Mesothelial cell of epicardium (in vitro differentiated cells): ENCODE measurements at places on chromosomes 11 and 22.
A peak's percentile ranks its signal among the peaks of the same experiment; 100 is the strongest.

- peak overlapping the region; percentile 62 for H3K4me3 ChIP-seq
- peak; percentile 74 for DNase-seq
- no peaks in the 10 kb centered on the region for H3K27me3 ChIP-seq
- H3K36me3 ChIP-seq: peaks cover 2% of the 10 kb centered on the region
- H3K27ac ChIP-seq: peak overlapping the region; percentile 41
- H3K4me1 ChIP-seq: peaks cover 8% of the 10 kb centered on the region
Measured at GRCh38 chr22:30634471-30635233, 929 bp upstream of the SLC35E4 start.

GRCh38 chr11:925158-925495, 543 bp upstream of the AP2A2 start:
- no peak overlapping the region for H3K4me3 ChIP-seq
- peaks cover 17% of the 10 kb centered on the region for H3K4me1 ChIP-seq
- no peaks in the 10 kb centered on the region for H3K27me3 ChIP-seq
- H3K27ac ChIP-seq: no peak overlapping the region

- no peak overlapping the region for H3K27ac ChIP-seq
- H3K27me3 ChIP-seq: peaks cover 8% of the 10 kb centered on the region
- H3K4me3 ChIP-seq: no peak overlapping the region
- H3K4me1 ChIP-seq: no peaks in the 10 kb centered on the region
- no peak for DNase-seq
- no peaks in the 10 kb centered on the region for H3K36me3 ChIP-seq
Measured at GRCh38 chr11:123006860-123007542, 25.4 kb upstream of the BSX start.

- H3K4me1 ChIP-seq: no peaks in the 10 kb centered on the region
- H3K27ac ChIP-seq: no peak overlapping the region
- no peak overlapping the region for H3K4me3 ChIP-seq
- no peaks in the 10 kb centered on the region for H3K36me3 ChIP-seq
- DNase-seq: no peak
Measured at GRCh38 chr11:60164550-60165075, 18.3 kb downstream of the MS4A6A start.

DNA sequence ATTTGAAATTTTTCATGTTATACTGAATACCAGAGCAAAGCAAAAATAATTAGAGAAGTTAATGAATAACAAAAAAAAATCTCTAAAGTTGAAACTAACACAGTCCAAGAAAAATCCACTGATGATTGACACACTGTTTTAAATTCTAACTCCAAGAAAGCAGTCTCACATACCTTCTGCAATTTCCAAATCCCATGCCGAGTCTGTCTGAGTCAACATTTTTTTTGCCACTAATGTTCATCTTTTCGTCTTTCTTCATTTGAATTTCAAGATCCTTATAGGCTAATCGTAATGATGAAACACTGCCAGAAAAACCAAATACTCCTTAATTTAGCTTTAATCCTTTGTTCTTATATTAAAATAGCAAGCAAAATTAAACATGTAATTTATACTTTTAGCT, 39.5 kb downstream of the ARFGAP3 start:
- no peak overlapping the region for H3K27ac ChIP-seq
- H3K36me3 ChIP-seq: peaks cover 24% of the 10 kb centered on the region
- H3K4me3 ChIP-seq: no peak overlapping the region
- H3K27me3 ChIP-seq: no peaks in the 10 kb centered on the region

GRCh38 chr11:66815646-66816045, 27.6 kb upstream of the RCE1 start:
- no peaks in the 10 kb centered on the region for H3K27me3 ChIP-seq
- no peak for DNase-seq
- no peak overlapping the region for H3K4me3 ChIP-seq
- H3K4me1 ChIP-seq: peaks cover 6% of the 10 kb centered on the region
- no peak overlapping the region for H3K27ac ChIP-seq
- peaks cover 2% of the 10 kb centered on the region for H3K36me3 ChIP-seq
